Posterior cingulate gyrus (tissue), 11 donors: ENCODE measurements at places on chromosomes 1 and 21.
A peak's percentile ranks its signal among the peaks of the same experiment; 100 is the strongest.

- no peak for DNase-seq
These were observed 367.1 kb downstream of the TTLL7 start for GRCh38 chr1:83631851-83632250.

GRCh38 chr1:228277491-228278431 lies 69.9 kb downstream of the OBSCN start:
- DNase-seq = peak; percentile 83

DNA sequence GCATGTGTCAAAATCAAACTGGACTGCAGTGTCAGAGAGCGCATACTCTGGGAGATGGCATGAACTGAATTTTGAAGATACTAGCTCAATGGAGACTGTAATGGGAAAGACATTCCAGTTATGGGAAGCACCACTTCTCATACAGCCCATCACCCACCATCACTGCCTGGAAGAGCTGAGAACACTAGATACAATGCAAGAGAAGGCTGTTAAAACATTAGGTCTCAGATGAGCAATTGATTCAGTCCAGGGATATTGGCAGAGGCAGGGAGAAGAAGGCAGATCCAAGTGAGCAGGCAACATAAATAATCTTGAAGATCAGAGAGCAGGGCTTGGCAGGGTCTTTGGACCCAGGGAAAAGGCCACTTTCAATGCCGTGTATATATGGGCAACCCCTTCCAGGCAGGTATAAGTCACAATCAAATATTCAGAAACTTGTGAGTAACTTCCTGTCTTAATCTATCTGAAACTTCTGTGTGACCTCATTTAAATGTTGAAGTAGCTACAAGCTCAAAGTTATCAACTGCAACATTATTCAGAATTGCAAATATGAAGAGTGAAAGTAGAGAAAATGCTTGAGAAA lies 290.3 kb upstream of the SGIP1 start:
- DNase-seq = no peak

DNA sequence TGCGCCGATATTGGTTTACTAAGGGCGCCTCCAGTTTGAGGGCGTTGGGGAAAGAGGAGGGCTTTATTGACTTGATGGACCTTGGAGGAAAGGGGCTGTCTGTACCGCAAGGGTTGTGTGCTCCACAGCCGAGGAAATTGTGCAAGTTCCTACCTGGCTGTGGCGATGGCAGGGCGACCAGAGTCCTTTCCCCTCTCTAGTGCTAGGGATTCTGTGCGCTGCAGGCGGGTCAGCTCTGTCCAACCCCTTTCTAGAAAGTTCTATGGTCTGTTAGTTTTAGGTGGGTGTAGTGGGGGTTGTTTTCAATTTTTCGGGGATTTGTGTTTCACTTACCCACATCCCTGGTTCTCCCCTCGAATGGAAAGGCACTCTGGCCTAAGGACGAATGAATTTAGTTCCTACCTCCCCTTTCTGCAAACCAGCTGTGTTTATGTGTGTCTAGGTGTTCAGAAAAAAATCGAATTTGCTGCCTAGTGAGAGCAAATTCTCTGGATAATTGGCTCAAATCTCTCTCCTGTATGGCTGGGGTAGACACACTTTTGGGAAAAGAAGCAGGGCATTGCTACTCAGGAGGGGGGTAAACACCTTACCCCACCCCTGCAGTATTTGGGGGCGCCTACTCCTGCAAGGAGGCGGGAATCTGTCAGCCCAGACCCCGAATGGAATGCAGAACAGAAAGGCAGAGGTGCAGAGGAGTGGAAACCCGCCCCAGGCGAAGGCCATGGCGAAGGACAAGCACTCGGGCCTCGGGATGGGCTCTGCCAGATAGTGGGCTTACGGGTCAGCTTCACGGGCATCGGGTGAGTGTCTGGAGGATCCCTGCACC lies 2.0 kb downstream of the DMBX1 start:
- no peak for DNase-seq

GRCh38 chr1:165890684-165891083 lies 63.3 kb downstream of the UCK2 start:
- DNase-seq = no peak

DNA sequence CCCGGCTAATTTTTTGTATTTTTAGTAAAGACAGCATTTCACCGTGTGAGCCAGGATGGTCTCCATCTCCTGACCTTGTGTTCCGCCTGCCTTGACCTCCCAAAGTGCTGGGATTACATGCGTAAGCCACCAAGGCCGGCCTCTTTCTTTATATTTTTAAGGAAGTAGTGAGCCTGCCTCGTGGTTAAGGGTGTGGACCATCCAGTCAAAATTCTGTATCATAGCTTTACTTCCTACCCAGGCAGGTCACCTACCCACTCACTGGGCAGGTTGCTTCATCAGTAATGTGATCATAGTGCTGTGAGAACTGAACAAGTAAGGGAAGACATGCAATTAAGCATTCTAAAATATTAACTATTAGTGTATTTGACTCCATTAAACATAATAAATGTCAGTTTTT lies 8.1 kb upstream of the ACOT7 start:
- no peak for DNase-seq

DNA sequence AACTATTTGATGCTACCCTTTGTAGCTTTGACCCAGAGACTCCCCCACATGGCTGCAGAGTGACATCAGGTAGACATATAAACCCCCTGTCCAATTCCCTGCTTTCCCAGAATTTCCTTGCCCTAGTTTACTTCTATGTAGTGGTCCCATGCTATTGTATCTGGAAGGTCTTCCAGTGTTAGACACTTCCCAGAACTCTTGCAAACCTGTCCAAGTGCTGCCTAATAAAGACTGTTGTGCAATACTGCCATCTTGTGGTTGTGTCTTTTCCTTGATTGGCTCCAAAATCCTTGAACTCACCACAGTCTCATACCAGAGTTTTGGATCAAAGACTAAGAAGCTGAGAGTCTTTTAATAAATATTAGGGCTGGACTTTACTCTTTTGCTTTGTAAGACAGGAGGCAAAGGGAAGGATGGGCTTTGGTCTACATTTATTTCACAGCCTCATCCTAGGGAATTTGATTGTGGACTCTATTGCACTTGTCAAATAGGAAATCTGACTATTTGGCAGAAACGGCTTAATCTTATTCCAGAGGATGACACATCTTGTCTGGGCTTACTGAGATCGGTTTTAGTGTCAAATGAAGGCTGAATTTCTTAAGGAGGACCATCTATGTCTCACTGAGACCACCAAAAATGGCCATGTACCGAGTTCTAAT lies 169.9 kb downstream of the LRRC7 start:
- DNase-seq = no peak

DNA sequence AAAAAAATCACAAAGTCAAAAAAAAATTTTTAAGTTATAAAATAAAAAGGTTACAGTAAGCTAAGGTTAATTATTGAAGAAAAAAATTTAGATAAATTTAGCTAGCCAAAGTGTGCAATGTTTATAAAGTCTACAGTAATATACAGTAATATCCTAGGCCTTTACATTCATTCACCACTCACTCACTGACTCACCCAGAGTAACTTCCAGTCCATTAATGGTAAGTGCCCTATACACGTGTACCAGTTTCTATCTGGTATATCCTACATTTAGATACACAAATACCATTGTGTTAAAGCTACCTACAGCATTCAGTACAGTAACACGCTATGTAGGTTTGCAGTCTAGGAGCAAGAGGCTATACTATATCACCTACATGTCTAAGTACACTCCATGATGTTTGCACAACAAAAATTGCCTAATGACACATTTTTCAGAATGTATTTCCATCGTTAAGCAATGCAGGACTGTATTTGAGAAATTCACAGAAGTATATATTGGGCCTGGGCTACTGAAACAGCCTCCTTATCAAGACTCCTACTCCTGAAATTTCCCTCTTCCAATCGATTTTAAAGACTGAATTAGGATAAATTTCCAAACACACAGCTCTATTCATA lies 155.1 kb downstream of the COP1 start:
- DNase-seq = no peak

GRCh38 chr1:9097947-9098705 lies 28.7 kb upstream of the SLC2A5 start:
- no peak for DNase-seq

GRCh38 chr1:81824759-81825158 lies 24.0 kb downstream of the ADGRL2 start:
- DNase-seq = no peak

DNA sequence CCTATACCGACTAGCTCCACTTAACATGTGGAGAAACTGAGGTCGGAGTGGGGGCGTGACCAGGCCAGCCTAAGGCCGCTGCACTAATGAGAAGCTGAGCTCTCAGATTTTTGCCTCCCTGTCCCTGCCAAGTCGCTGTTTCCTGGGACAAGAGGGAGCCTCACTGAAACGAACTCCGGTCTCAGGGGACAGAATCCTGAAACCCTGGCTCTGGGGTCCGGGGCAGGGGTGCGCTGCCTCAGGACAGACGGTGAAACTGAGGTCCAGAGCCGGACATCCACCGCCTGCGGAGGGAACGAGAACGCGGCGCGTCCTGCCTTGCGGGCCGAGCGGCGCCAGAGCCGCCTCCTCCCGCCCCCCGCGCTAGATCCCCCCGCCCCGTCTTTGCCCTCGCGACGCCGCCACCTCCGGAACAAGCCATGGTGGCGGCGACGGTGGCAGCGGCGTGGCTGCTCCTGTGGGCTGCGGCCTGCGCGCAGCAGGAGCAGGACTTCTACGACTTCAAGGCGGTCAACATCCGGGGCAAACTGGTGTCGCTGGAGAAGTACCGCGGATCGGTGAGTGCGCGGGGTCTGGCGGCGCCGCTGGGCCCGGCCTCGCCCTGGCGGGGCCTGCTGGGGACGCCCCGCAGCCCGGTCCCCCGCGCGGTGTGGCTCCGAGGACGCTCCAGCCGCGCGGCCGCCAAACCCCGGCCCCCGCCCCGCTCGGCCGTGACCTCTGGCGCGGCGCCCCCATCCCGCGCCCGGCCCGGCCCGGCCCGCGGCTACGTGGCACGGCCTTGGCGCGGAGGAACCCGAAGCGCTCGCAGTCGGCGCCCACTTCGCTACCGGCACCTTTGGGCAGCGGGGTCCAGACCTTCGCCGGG lies at the start of gene GPX7:
Gene GPX7 (plus strand): TSS at position 381 of the 865 bp plus-strand sequence. CDS start 39 bp downstream, at position 420.
- peak; percentile 52 for DNase-seq

DNA sequence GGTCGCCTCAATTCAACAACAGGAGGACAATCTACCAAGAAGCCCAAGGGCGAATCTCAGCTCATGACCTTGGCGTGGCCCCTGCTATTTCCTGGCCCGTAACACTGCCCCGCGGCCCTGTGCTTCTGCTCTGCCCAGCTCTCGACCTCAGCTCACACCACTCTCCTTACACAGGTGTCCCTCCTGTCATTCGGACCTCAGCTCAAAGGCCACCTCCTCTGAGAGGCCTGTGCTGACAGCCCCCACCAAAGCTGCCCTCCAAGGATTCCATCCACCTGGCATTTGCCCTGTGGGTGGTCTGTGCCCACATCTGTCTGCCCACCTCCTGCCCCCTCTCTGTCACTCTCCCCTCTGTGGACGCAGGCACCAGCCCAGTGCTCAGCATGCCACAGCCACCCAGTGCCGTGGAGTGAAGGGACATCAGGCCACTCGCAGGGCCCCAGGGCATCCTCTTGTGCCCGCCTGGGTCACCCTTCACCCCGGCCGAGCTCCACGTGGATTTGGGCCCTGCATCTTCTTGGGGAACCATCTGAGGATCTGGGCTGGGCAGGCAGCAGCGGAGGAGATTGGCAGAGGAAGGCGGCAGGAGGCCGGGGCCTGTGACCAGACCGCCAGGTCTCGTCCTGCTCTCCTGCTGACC lies 70.3 kb downstream of the DHRS3 start:
- peak; percentile 67 for DNase-seq

GRCh38 chr1:36328713-36329112 lies 5.3 kb upstream of the EVA1B start:
- DNase-seq = no peak

DNA sequence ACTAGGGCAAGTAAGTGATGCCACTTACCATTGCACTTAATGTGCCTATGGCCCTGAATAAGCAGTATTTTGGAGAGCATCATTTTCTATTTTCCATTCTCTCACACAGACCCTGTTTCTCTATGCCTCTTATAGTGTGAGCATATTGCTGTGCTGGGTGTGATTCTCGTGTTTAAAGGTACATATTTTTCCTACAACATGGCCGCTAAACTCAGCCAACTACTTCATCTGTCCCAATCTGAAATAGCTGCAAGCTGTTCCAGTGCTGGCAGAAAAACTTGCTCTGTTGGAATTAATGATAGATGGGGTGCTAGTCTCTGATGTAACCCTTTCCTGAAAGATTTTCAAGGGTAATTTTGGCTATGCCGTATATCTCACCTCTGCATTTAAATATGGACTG lies 97.5 kb downstream of the ZNF326 start:
- no peak for DNase-seq

DNA sequence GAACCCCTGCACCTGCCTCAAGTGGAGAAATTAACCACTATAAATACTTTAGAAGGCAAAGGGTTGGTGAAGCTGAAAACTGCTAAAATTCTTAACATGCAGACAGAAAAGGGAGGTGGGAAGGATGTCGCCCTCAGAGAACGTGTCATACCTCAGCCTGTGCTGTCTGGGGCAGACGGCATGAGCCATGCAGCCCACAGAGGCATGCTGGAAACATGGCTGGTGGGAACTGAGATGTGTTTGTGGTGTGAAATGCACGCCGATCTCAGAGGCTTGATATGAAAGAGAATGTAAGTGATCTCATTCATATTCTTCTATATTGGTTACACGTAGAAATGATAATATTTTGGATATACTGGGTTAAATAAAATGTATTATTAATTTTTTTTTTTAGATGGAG lies 16.3 kb downstream of the AGPAT3 start:
- DNase-seq = no peak

DNA sequence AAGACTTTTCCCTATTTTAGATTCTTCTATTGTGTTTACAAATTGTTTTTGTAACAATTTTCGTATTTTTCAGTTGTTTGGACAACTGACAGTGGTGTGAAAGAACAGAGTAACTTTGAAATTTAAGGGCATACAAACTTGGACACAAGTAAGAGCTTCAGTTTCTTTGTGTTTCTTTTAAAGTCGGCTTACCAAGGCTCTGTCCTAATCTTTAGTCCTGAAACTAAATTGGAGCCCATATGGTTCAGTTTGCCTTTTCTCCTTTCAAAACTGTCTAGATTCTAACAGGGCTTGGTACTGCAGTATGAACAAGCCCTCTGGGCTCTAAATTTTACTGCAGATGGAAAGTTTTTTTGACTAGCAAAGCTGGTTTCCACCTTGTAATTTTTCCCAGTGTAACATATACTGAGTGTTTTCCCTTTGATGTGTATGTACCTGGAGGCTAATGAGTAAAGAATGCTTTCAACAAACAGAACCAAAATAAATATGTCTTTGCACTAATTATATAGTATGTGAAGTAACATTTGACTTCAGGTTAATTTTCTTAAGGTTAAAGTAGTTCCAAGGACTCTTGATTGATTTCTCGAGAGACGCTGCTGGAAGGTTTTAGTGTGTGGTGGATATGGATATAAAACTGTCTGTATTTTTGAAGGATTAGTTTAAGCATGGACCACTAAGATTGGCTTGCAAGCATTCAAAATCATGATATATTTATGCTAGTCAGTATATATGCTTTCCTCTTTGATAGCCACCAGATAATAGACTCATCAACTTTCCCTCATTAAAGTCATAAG lies 4.1 kb downstream of the SNX27 start:
- no peak for DNase-seq

GRCh38 chr1:71101839-71102376 lies 21.1 kb upstream of the ZRANB2 start:
- DNase-seq = no peak

- DNase-seq = no peak
These were observed 20.0 kb downstream of the ADAMTS5 start for GRCh38 chr21:26946744-26947446.

- no peak for DNase-seq
These were observed 3.8 kb downstream of the IRF2BP2 start for GRCh38 chr1:234605983-234606783.
